ENCODE measurements at places on chromosomes 6 and 20. TPM values are rescaled to one million over a fixed set of nuclear protein-coding genes. Genes with fewer than 3 reads are reported as not detected.

Gene HRH3
- 4.2 TPM for total RNA-seq

Gene OR2H1
- total RNA-seq = not detected

Gene EBF4
- total RNA-seq = 30.3 TPM

Gene PDE10A
- total RNA-seq = 47.0 TPM

Gene HTR1E
- total RNA-seq = not detected

Gene CDK5RAP1
- total RNA-seq = 24.9 TPM

Gene LPIN3
- total RNA-seq = 30.4 TPM

Gene SLC17A9
- 10.1 TPM for total RNA-seq

Gene C6orf52
- 1.8 TPM for total RNA-seq

Gene HEY2
- 2.0 TPM for total RNA-seq

Gene CPXM1
- total RNA-seq = 3.0 TPM

Gene MATN4
- total RNA-seq = not detected

Gene COX4I2
- 4.0 TPM for total RNA-seq

Gene RAET1G
- total RNA-seq = 5.2 TPM

Gene ACTL10
- 3.6 TPM for total RNA-seq

Gene AP5S1
- 13.6 TPM for total RNA-seq

Gene HMGA1
- 88.0 TPM for total RNA-seq

Gene BPIFA1
- total RNA-seq = not detected

Gene IPCEF1
- 3.2 TPM for total RNA-seq

Gene BHLHE23
- total RNA-seq = not detected

Gene SIRPD
- not detected for total RNA-seq

Gene POM121L2
- not detected for total RNA-seq

Gene PRKN
- total RNA-seq = 12.1 TPM

Gene PSORS1C1
- total RNA-seq = 0.10 TPM

Gene RNF114
- 68.7 TPM for total RNA-seq

Gene TLDC2
- total RNA-seq = 0.36 TPM

Gene ACSS2
- 45.8 TPM for total RNA-seq

Gene LY86
- total RNA-seq = 1.8 TPM

Gene RBL1
- total RNA-seq = 8.1 TPM

Gene C4A
- 71.1 TPM for total RNA-seq

Gene ANGPT4
- 0.99 TPM for total RNA-seq

Gene AGER
- 16.9 TPM for total RNA-seq

Gene TRAPPC3L
- not detected for total RNA-seq

Gene GMPR
- total RNA-seq = 2.3 TPM

Gene PGC
- total RNA-seq = not detected

Gene MUC21
- total RNA-seq = not detected

Gene WFDC5
- 0.78 TPM for total RNA-seq

Gene TBC1D32
- total RNA-seq = 23.2 TPM

Gene POPDC3
- not detected for total RNA-seq

Gene SLC22A23
- 42.4 TPM for total RNA-seq

Gene PRDM13
- not detected for total RNA-seq

Gene CST2
- not detected for total RNA-seq

Gene RIPOR3
- total RNA-seq = 5.0 TPM

Gene FERMT1
- total RNA-seq = 41.8 TPM

Gene ELOVL2
- 0.31 TPM for total RNA-seq

Gene PSMB8
- 44.9 TPM for total RNA-seq

Gene SOX4
- 30.3 TPM for total RNA-seq
